ENCODE measurements at places on chromosomes 6 and 20. TPM values are rescaled to one million over a fixed set of nuclear protein-coding genes. Genes with fewer than 3 reads are reported as not detected.

GRCh38 chr6:44442236-44442635 is 54.7 kb downstream of the CDC5L start:
- no peak overlapping the region for H3K4me3 ChIP-seq
- H3K27me3 ChIP-seq = no peaks in the 10 kb centered on the region
- no peak for DNase-seq
- H3K36me3 ChIP-seq = peaks cover 19% of the 10 kb centered on the region
- no peaks in the 10 kb centered on the region for H3K4me1 ChIP-seq
- no peak overlapping the region for H3K27ac ChIP-seq

- H3K27me3 ChIP-seq = no peaks in the 10 kb centered on the region
- no peaks in the 10 kb centered on the region for H3K36me3 ChIP-seq
- H3K4me1 ChIP-seq = no peaks in the 10 kb centered on the region
- H3K4me3 ChIP-seq = no peak overlapping the region
- no peak for DNase-seq
Measured at GRCh38 chr6:114181664-114182063, 161.2 kb downstream of the HS3ST5 start.

TSPO2 gene
- not detected for total RNA-seq

DNA sequence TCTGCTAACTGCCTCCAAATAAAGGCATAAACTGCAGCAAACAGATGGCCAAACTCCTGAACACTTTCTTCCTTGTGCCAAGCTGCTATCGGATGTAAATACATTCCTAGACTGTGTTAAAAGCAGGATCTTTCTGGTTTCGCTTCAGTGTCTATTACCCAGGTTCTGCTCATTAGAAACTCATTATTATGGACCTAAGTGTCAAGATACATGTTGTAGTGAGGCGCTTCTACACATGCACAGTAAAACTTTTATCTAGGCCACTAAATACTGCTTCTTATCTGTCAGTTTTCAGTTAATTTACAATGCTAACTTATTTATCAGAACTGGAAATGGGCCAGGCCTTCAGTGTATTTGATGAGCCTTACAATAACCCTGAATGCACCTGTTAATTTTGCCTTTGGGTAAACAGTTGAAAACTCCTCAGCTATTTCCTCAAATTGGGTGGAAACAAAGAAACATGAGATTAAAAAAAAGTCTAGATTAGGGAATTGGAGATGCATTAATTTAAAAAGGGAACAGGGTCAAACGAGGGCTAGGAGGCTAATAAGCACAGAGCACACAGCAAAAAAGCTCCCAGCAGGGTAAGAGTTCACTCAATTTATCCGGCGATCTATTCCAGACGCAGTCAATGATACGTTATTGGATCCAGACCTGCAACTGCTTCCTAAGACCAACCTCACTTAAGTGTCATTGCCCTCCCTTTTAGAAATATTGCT is 240.6 kb downstream of the FOXC1 start:
- no peak overlapping the region for H3K27ac ChIP-seq
- DNase-seq = no peak
- H3K4me1 ChIP-seq = no peaks in the 10 kb centered on the region
- H3K4me3 ChIP-seq = no peak overlapping the region
- no peaks in the 10 kb centered on the region for H3K27me3 ChIP-seq

DNA sequence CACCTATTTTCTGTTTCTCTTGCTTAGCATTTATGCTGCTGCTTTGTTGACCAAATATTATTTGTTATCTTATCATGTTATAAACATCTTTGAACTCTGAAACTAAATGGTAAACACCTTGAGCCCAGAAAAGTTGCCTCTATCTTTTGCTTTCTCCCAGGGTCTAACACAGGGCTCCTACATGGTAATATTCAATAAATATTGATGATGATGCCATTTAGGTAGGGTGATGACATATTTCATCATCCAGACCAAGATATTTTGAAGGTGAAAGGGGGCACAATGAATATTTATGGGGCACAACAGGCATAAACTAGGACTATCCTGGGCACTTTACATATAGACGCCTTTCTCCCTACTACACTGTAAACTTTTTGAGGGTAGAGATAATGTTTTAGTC is 11.6 kb upstream of the ENPP4 start:
- H3K4me3 ChIP-seq = no peak overlapping the region
- H3K4me1 ChIP-seq = peaks cover 1% of the 10 kb centered on the region
- DNase-seq = no peak
- H3K27me3 ChIP-seq = no peaks in the 10 kb centered on the region
- no peaks in the 10 kb centered on the region for H3K36me3 ChIP-seq
- no peak overlapping the region for H3K27ac ChIP-seq

DNA sequence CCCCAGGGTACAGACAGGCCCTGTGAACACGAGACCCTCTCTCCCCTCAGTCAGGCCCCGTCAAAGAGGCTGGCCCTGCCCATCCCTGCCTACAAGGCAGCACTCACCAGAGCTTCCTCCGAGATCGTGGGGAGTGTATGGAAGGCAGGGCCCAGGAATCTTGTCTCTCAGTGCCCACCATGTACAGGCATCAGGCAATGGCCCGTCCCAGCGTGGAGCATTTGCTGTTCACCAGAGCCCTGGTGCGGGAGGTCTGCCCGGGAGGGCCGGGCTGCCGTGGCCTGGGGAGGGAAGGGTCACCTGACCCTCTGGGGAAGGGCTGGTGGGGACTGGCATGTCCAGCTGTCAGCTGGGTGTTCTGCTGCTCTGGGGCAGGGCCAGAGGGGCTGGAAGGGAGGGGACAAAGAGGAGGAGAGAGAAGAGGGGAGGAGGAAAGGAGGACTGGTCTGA is at the start of gene IP6K3:
TSS of gene IP6K3 (minus strand) at position 255 of the 450 bp plus-strand sequence. CDS start 11,429 bp downstream, outside the sequence.
- 0 out of 2 replicates have a peak within 1 kb of the TSS, but pooled peaks have one; percentile 20 for H3K27ac ChIP-seq
- H3K4me3 ChIP-seq = no peak within 1 kb of the TSS
- no peaks in the 10 kb centered on the region for H3K36me3 ChIP-seq
- H3K4me1 ChIP-seq = peaks cover 17% of the 10 kb centered on the region

VGLL2 gene
- total RNA-seq = 0.13 TPM

DNA sequence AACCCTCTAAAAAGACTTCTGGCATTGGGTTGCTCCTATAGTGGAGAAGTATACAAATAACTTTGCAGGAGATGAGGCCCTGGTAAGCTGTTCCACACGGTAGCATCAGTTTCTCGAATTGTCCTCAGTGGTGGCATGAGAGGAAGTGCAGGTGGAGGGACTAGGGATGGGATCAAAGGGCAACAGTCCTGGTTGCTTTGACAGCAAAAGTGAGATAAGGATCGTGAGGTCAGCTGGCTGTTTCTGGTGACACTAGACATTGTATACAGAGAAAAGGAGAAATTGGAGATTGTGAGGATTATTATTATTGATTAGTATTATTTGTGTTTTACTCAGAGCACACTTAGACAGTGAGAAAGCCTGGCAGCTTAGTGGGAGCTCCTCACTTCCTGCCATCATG is 61.3 kb upstream of the EXOC2 start:
- no peaks in the 10 kb centered on the region for H3K36me3 ChIP-seq
- no peak overlapping the region for H3K4me3 ChIP-seq

DNA sequence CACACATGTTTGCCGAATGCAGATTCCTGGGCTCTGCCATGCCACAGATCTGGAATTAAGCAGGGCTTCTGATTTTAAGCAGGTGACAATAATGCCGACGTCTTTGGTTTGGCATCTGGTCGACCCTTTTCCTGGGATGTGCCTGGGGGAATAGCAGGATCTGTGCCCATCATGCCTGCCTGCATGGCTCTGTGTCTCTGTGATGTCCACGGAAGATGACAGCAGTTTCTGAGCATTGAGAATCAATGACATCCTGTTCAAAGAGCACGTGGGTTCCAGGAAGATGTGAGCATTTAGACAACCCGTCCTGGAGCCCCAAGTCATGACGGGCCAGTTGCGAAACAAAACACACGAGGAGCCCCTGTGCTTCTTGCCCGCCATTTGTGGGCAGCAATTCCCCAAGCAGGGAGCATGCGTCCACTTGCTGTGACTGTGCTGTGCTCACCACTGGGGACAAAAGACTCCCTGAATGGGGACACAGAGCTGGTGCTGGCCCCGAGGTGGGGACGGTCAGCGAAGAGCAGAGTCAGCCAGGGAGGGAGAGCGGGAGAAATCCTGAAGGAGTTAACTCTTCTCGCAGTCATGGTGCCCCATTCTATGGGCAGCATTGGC is 110.1 kb downstream of the ERMARD start:
- H3K27me3 ChIP-seq = no peaks in the 10 kb centered on the region
- H3K36me3 ChIP-seq = no peaks in the 10 kb centered on the region
- H3K4me3 ChIP-seq = no peak overlapping the region
- no peaks in the 10 kb centered on the region for H3K4me1 ChIP-seq
- H3K27ac ChIP-seq = no peak overlapping the region

LY6G6C gene
- total RNA-seq = not detected

DNA sequence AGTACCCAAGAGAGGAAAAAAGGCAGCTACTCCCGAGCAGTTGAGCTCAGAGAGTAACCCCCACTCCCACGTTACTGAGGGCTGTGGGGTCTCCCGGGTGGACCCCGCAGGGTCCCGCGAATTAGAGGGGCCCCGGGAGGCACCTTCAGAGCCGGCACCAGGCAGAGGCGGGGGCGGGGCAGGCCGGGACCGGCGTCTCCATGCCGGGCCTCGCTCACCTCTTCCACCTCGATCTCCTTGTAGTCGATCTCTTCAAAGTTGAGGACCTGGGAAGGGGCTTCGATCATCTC is 381 bp downstream of the MAP3K7 start:
- H3K4me3 ChIP-seq = peak overlapping the region; percentile 95
- no peaks in the 10 kb centered on the region for H3K36me3 ChIP-seq
- peak overlapping the region; percentile 88 for H3K27ac ChIP-seq
- H3K4me1 ChIP-seq = no peaks in the 10 kb centered on the region
- DNase-seq = no peak

GRCh38 chr6:31822036-31822821 is 5.3 kb upstream of the HSPA1B start:
- peaks cover 8% of the 10 kb centered on the region for H3K4me1 ChIP-seq
- DNase-seq = peak; percentile 74
- H3K4me3 ChIP-seq = peak overlapping the region; percentile 77

DNA sequence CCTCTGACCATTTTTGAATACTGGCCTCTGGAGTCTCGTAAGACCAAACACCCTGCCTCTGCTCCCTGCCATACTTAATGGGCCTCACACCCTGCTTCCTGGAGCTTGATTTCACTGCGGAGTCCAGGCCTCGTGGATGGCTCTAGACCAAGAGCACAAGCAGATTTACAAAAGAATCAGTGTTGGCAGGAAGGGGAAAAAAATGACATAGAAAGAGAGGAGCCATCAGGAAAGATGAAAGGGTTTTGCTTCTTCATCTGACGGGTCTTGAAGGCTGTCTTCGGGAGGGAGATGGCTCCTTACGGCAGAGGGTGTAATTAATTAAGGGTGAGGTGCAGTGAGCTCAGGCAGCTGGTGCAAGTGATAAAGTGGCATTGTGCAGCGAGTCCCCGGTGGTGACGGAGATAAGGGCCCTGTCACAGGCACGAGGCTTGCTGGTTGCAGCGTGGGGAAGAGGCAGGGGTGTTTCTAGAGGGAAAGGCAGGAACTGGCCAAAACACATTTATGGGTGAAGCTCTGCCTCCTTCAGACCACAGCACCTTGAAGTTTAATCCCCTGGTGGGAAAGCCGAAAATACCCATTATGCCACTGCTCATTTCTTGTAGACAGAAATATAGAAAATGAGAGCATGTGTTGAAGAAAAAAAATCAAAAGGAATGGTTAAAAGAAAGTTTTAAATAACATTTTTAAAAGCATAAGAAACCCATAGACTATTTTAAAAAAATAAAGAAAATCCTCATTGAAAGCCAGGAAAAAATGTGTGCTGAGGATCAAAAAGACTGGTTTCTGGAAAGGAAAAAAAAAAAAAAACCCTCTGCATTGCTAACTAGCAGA is 128.6 kb upstream of the LRFN2 start:
- no peaks in the 10 kb centered on the region for H3K36me3 ChIP-seq
- no peak overlapping the region for H3K4me3 ChIP-seq
- H3K4me1 ChIP-seq = peaks cover 7% of the 10 kb centered on the region
- H3K27ac ChIP-seq = no peak overlapping the region
- H3K27me3 ChIP-seq = no peaks in the 10 kb centered on the region

DNA sequence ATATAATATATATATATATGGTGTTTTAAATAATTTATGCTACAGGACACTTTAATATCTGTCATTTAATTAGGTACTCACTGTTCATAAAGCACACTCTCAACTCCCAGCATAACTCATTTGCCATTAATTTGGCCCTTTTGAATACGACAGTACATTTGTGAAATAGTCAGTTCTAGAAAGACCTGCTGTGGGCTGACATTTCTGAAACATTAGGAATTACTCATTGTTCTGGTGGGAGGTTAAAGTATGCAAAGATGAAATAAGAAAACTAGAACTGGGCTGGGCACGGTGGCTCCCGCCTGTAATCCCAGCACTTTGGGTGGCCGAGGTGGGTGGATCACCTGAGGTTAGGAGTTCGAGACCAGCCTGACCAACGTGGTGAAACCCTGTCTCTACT is 497.5 kb downstream of the UTRN start:
- peaks cover 4% of the 10 kb centered on the region for H3K36me3 ChIP-seq
- H3K4me1 ChIP-seq = no peaks in the 10 kb centered on the region
- DNase-seq = no peak
- no peak overlapping the region for H3K4me3 ChIP-seq

Measured in H1 (cell line).